Parietal lobe (tissue), 2 donors: ENCODE measurements at places on chromosomes 12 and 14. TPM values are rescaled to one million over a fixed set of nuclear protein-coding genes. Genes with fewer than 3 reads are reported as not detected.

Gene KRT5
- not detected for total RNA-seq

Gene ETFBKMT
- total RNA-seq, result 3.4 TPM

Gene VASH1
- total RNA-seq, result 103 TPM

Gene RNASE2
- total RNA-seq, result not detected

Gene KCNH3
- total RNA-seq, result 10.3 TPM

Gene RHOF
- 17.8 TPM for total RNA-seq

Gene CELA1
- total RNA-seq, result not detected

Gene LAG3
- not detected for total RNA-seq

Gene NAV3
- total RNA-seq, result 329 TPM

Gene NPFF
- not detected for total RNA-seq

Gene VWF
- 17.5 TPM for total RNA-seq

Gene DCAF4
- total RNA-seq, result 14.7 TPM

Gene VSX2
- not detected for total RNA-seq

Gene GRIP1
- 98.6 TPM for total RNA-seq

Gene PLD4
- 2.5 TPM for total RNA-seq

Gene CCDC184
- total RNA-seq, result 15.7 TPM

Gene CCDC38
- not detected for total RNA-seq

Gene BHLHE41
- total RNA-seq, result 1.3 TPM

Gene SDSL
- total RNA-seq, result 0.94 TPM

Gene TAS2R9
- 2.8 TPM for total RNA-seq

Gene SYT1
- total RNA-seq, result 168 TPM

Gene PCK2
- total RNA-seq, result 2.2 TPM

Gene MSI1
- total RNA-seq, result 15.0 TPM

Gene KLRC2
- 0.31 TPM for total RNA-seq

Gene PSME1
- total RNA-seq, result 23.2 TPM

Gene PMEL
- not detected for total RNA-seq

Gene BBS10
- total RNA-seq, result 26.0 TPM

Gene NGDN
- 46.3 TPM for total RNA-seq

Gene EML5
- 25.0 TPM for total RNA-seq

Gene SLC16A7
- 38.2 TPM for total RNA-seq

Gene FOXN4
- 0.94 TPM for total RNA-seq

Gene KCNK13
- total RNA-seq, result 0.31 TPM

Gene NR1H4
- 0.31 TPM for total RNA-seq

Gene CMTM5
- total RNA-seq, result 1.3 TPM

Gene KLHDC2
- 155 TPM for total RNA-seq

Gene SIX6
- total RNA-seq, result not detected

Gene BEGAIN
- total RNA-seq, result 23.5 TPM

Gene MDGA2
- total RNA-seq, result 54.1 TPM

Gene B4GALNT1
- total RNA-seq, result 103 TPM
